Lower leg skin (tissue), 4 donors: ENCODE measurements at places on chromosomes 16 and 17.

DNA sequence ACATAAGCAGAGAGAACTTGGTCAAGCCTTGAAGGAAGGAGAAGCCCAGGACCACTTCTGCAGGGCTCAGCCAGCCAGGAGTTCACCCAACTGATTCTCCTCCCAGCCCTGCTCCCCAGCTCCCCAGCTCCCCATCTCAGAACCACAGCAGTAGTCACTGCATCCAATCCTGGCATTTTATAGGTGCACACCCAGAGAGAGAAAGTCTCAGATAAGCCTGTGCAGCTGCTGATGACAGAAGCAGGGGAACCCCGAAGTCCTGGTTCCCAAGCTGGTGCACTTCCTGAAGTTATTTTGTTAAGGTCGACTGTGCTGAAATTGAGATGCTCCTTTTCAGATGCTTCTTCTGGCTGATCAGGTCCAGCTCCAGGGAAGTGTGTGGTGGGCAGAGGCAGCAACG is 6.6 kb downstream of the RNF112 start:
- no peak for DNase-seq

DNA sequence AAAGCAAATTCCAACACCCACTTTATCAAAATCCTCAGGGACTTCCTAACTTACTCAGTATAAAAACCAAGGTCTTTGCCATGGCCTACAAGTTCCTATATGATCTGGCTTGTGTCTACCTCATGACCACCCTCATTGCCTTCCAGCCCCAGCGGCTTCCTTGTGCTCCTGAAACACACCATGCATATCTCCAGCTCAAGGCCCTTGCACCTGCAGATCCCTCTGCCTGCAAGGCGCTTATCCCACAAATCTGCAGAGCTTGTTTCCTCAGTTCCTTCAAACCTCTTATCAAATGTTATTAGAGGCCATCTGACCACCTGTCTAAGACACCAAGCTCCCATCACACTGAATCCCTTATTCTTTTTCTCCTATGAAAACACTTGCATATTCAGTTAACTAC is 2.6 kb downstream of the BBS2 start:
- DNase-seq, result no peak

GRCh38 chr17:49266233-49266632 is 35.6 kb upstream of the PHOSPHO1 start:
- DNase-seq, result no peak

DNA sequence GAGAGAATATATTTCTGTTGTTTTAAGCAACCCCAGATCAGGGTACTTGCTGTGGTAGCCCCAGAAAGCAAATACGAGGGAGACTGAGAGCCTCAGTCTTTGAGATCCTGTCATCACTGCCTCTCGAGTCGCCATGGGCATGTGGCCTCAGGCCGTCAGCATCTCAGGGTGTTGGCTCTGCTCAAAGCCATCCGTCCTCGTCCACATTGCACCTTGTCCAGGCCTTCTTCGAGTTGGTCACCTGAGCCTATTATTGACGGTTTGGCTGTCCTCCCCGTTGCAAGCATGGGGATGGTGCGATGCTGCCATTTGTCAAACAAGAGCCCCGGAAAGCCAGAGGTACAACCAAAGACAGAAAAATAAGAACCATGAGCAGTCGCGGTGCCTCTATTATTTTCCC is 136.9 kb downstream of the IRF8 start:
- DNase-seq, result no peak

DNA sequence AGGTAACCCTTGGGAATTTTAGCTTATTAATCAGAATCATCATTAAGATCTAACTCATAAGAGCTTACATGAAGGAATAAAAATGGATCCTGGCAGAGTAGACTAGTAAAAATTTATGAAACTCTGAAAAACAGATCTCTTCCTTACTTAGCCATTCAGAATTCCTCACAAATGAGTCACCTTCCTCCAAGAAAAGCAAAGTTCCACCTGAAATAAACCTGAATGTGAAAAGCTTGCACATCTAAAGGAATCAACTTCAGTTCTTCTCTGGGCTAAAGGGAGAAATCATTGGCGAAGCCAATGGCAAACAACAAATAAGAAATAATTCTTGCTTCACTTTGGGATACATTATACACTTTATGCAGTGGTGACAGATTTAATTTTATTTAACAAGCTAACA is 22.7 kb downstream of the MYO1D start:
- no peak for DNase-seq

GRCh38 chr16:73233846-73234424 is 186.0 kb upstream of the ZFHX3 start:
- DNase-seq, result no peak

- DNase-seq, result no peak
Measured at GRCh38 chr16:65229191-65229662, 107.4 kb upstream of the CDH11 start.

GRCh38 chr17:7988750-7989178 is 13.7 kb upstream of the GUCY2D start:
- peak; percentile 75 for DNase-seq

- DNase-seq, result no peak
Measured at GRCh38 chr17:82006468-82007227, 16.0 kb downstream of the CENPX start.

DNA sequence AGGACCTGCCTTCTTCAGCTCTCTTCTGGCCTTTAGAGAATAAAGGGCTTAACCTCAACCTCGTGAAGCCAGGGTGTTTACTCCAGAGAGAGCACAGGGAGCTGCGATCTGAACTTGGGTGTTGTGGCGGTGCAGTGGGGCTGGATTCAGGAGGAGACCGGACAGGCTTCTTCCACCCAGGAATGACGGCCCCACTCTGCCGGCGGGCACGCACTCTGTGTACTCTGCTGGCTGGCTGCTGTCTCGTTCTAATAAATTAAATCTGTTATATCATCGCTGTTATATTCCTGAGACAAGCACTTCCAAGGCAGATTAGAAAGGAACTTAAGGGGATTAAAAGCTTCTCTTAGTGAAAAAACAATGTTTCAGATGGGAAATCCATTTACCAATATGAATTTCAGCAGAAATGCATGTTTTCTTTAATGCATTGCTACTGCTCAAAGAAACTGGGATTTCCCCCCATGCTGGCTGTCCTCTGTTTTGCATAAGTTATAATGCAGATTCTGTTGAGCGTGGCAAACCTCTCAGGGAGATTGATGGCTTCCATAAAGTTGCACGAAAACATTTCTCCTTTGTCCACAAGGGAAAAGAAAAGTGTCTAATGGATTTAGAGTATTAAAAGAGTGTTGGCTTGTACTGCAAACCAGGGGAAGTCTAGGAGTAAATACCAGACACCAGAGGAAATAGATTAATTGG is 168.6 kb upstream of the IRX3 start:
- DNase-seq, result no peak

DNA sequence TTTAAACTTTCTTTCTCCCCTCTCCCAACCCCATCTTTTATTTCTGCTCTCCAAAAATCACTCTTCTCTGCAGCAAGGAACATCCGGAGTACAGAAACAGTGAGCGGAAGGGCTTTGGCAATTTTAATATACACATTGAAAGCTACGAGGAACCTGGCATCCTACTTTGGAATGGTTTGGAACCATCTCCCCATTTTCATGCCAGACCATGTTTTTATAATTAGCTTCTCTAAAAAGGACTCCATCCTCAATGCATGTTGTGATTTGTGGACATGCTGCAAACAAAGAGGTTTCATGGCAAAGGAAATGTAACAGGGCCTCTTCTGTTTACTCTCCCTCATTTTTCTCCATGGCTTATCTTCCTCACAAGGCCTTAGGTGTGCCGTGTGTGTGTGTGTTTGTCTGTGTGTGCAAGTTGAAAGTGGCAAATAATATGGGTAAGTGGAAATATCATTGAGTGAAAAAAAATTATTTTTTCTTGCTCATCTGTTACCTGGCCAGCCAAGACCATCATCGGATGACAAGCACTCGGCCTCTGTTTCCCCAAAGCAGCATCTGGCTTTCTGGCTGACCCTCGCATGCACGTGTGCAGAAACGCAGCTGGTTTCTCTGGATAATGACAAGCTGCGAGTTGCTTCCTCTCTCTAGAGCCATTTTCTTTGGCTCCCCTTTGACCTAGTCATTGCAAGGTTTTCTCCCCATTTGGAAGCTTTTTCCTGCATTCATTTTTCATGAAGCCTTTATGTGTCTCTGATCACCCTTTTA is 585.0 kb downstream of the TMEM114 start:
- no peak for DNase-seq

GRCh38 chr16:89506791-89507191 is 1.4 kb upstream of the SPG7 start:
- no peak for DNase-seq

GRCh38 chr17:61451538-61452300 is 503 bp upstream of the TBX4 start:
- no peak for DNase-seq

GRCh38 chr17:42475121-42475520 is 16.4 kb downstream of the ATP6V0A1 start:
- DNase-seq, result no peak

DNA sequence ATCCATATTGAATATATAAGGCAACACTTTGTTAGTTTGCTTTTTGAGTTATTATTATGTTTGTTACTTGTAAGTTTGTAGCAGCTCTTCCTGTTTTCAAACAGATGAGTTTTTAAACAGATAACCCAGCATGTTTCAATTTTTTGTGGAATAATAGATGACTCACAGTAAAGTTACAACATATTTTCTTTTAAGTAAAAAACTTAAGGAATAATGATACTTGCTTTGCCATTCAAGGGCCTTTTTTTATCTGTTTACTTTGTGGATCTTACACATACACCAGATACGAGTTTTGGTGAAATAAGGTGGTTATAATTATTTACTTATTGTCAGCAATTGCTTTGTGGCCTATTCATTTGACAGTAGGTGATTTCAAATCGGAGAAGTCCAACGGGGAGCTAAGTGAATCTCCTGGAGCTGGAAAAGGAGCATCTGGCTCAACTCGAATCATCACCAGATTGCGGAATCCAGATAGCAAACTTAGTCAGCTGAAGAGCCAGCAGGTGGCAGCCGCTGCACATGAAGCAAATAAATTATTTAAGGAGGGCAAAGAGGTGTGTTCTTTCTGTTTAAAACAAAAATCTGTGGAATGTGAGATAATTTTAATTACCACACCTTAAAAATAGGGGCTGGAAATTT is 66.3 kb downstream of the BPTF start:
- no peak for DNase-seq

DNA sequence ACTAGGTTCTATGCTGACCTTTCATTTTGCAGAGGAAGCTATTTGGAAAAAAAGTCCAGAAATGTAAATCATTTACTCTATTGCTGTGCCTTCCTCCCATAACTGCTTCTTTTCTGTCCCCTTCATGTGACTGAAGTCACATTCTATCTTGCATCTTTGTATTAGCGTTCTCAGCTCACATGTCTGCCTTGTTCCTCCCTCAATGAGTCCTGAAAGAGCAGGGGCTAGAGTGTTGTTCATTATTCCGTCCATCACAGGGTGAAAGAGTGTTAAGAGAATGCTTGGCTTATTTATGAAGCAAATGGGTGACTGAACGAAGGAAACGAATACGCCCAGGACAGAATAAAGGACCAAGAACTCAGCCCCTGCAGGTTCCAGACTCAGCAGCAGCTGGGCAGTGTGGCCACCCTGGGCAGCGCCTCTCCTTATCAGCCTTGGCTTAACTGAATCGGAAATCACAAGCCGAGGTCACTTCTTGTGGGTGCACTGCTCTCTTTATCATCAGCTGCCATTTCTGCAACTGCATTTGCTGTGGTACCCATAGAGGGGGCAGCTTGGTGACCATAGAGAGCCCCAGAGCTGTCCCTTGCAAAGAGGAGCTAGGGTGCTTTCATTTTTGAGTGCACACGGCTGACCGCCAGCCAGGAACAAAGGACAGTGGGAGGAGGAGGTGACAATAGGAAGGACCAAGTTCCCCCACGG is 1.8 kb upstream of the PIK3R6 start:
- no peak for DNase-seq

GRCh38 chr17:58200024-58200633 is 7.6 kb downstream of the EPX start:
- DNase-seq, result no peak

DNA sequence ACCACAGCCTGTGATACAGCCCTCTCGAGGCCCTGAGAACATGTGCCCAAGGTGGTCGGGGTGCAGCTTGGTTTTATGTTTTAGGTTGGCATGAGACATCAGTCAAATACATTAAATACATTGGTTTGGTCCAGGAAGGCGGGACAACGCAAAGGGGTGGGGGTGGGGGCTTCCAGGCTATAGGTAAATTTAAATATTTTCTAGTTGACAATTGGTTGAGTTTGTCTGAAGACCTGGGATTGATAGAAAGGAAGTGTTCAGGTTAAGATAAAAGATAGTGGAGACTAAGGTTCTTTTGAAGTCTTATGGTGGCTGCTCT is 1.2 kb upstream of the ZKSCAN2 start:
- DNase-seq, result no peak

- DNase-seq, result peak; percentile 24
Measured at GRCh38 chr16:87723226-87723623, 42.6 kb downstream of the KLHDC4 start.

DNA sequence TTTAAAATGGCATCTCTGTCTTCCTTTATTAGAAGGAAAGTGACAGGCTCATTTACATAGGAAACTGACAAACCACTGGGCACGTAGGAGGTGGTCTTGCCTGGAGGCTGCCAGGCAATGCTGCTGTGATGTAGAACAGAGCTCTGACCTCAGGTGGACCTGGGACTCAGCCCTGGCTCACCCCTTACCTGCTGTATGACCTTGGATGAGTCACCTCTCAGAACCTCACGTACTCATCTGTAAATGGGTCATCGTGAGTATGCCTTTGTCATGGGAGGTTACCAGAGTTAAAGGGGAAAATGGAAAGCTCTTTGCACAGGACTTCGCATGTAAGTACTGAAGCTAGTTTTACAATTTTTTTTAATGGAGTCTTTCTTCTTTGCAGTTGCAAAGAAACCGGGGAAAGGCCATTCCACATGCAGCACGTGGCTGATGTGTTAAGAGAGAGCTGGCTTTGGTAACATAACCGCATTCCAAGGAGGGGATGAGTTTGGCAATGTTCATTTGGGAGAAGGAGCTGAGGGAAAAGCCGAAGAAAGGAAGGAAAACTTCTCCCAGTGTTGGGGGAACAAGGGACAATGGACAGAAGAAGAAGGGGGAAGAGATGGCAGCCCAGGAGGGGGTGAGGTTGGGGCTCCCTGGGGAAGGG is 37.4 kb upstream of the LONP2 start:
- DNase-seq, result no peak

DNA sequence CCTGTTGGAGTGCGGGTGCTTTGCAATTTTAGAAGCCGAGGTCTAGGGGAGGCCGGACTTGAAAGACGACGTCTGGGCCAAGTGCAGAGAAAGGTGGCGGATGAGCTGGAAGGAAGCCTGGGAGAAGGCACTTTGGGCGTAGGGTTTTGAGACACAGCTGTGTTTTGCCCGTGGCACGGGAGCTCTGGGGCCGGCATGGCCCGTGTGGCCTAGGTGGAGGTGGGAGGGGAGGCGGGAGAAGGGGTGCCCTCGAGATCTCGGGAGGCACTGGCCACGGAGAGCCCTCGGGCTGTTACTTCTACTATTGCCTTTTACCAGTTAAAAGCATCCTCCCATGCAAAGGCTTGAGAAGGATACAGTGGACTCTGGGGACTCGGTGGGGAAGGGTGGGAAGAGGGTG is 161.9 kb downstream of the FOXL1 start:
- DNase-seq, result no peak

GRCh38 chr17:41003926-41004325 is 4.2 kb upstream of the KRTAP3-2 start:
- DNase-seq, result no peak
